Glutamatergic neuron (in vitro differentiated cells): ENCODE measurements at places on chromosomes 4 and X. TPM values are rescaled to one million over a fixed set of nuclear protein-coding genes. Genes with fewer than 3 reads are reported as not detected.

XPNPEP2 gene
- total RNA-seq = not detected

RTL3 gene
- not detected for total RNA-seq

ASB5 gene
- total RNA-seq = not detected

CSAG2 gene
- not detected for total RNA-seq

MAGEB17 gene
- not detected for total RNA-seq

DMD gene
- total RNA-seq = 1.7 TPM

SERTM2 gene
- total RNA-seq = not detected

SMR3B gene
- not detected for total RNA-seq

SLC16A2 gene
- 28.7 TPM for total RNA-seq

ERCC6L gene
- total RNA-seq = 1.2 TPM

ARHGEF6 gene
- total RNA-seq = 59.5 TPM

NBDY gene
- 53.6 TPM for total RNA-seq

CXCL8 gene
- total RNA-seq = not detected

TCEAL7 gene
- 67.2 TPM for total RNA-seq

GAGE1 gene
- not detected for total RNA-seq

TBC1D8B gene
- total RNA-seq = 4.6 TPM

SASH3 gene
- total RNA-seq = not detected

NAA11 gene
- total RNA-seq = not detected

ZAR1 gene
- total RNA-seq = 0.49 TPM

COL4A6 gene
- 0.05 TPM for total RNA-seq

CLCN4 gene
- total RNA-seq = 64.7 TPM

AREG gene
- total RNA-seq = not detected

CYLC1 gene
- total RNA-seq = not detected

DIAPH2 gene
- total RNA-seq = 3.8 TPM

SLC10A6 gene
- not detected for total RNA-seq

BST1 gene
- total RNA-seq = not detected

KCND1 gene
- total RNA-seq = 7.2 TPM

REELD1 gene
- total RNA-seq = not detected

ADH6 gene
- total RNA-seq = not detected

BCLAF3 gene
- total RNA-seq = 22.3 TPM

MAP7D2 gene
- total RNA-seq = 3.0 TPM

CLCN3 gene
- total RNA-seq = 58.1 TPM

GATA1 gene
- not detected for total RNA-seq

FABP2 gene
- total RNA-seq = not detected

FRAS1 gene
- 18.7 TPM for total RNA-seq

RBMX2 gene
- 24.3 TPM for total RNA-seq
